ENCODE measurements at places on chromosomes 1 and 21.

GRCh38 chr1:81409780-81410274, 390.9 kb upstream of the ADGRL2 start:
- DNase-seq = no peak

GRCh38 chr1:187759825-187760333, 931.1 kb downstream of the PLA2G4A start:
- no peak for DNase-seq

DNA sequence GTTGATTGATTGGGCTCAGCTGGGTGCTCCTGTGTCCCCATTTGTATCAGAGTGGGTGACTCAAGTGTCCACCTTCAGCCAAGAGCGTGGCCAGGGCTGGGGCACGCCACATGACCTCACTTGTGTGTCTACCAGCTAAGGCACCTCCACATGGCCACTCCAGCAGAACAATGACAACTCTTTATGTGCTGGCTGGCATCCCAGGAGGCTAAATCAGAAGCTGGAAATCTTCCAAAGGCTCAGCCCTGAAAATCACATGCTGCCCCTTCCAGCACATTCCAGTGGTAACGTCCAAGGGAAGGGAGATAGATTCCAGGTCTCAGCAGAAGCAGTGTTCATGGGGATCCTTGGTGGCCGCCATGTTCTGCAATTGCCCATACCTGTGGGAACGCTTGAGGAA, 585.5 kb downstream of the AJAP1 start:
- no peak for DNase-seq

GRCh38 chr1:151035167-151035566, 1.2 kb upstream of the BNIPL start:
- DNase-seq = no peak

- DNase-seq = no peak
Measured at GRCh38 chr1:244817415-244817894, 18.0 kb upstream of the COX20 start.

GRCh38 chr1:67818725-67819301, 14.5 kb downstream of the GNG12 start:
- no peak for DNase-seq

GRCh38 chr1:58857680-58858673, 74.1 kb upstream of the JUN start:
- DNase-seq = no peak

DNA sequence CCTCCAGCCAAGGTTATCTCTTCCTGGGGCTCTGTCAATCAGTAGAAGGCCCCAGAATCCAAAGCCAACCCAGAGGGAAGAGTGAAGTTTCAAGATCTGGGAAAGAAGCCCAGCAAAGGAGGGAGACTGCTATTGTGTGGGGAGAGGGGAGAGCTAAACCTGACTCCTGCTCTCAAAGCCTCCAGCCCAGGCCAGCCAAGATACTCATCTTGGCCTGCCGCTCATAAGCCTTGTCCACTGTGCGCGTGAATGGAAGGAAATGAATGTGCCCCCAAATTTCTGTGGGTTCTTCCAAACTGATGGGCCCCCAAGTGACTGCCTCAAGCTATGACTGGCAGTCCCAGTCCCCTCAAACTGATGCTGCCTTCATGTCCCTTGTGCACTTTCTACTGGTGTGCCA, 2.0 kb downstream of the PLXNA2 start:
- DNase-seq = no peak

DNA sequence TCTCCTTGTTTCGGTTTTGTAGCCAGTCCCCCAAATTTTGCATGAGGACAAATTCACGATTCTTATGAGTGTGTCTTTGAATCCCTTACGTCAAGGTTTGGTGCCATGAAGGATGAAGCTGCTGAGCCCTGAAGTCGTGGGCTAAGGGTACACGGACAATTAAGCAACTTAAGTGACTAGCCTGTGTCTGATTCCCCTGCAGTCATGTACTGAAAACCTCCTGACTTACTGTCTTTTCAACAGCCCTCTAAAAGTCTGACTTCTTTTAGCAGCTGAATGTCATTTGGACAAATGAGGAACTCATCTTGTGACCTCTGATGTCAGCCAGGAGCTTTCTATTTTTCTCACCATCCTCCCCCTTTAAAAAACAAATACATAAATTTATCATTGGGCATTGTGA, 27.1 kb upstream of the C1orf105 start:
- DNase-seq = no peak

GRCh38 chr1:160621633-160622413, 25.0 kb downstream of the SLAMF1 start:
- DNase-seq = no peak

DNA sequence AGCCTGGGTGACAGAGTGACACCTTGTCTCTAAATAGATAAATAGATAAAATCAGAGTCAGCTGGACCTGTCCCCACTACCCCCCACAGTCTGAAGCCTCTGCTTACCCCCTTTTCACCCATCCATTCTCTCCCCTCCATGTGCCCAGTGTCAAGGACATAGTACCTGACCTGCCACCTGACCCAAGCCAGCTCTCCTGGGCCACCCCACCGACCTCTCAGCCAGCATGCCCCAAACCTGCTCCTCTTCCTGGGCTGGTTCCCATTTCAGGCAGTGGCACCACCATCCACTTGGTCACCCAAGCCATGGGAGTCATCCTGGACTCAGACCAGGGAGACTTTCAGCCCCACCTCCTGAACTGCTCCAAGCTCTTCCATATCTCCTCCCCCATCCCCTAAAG, 28.2 kb downstream of the CITED4 start:
- DNase-seq = no peak

DNA sequence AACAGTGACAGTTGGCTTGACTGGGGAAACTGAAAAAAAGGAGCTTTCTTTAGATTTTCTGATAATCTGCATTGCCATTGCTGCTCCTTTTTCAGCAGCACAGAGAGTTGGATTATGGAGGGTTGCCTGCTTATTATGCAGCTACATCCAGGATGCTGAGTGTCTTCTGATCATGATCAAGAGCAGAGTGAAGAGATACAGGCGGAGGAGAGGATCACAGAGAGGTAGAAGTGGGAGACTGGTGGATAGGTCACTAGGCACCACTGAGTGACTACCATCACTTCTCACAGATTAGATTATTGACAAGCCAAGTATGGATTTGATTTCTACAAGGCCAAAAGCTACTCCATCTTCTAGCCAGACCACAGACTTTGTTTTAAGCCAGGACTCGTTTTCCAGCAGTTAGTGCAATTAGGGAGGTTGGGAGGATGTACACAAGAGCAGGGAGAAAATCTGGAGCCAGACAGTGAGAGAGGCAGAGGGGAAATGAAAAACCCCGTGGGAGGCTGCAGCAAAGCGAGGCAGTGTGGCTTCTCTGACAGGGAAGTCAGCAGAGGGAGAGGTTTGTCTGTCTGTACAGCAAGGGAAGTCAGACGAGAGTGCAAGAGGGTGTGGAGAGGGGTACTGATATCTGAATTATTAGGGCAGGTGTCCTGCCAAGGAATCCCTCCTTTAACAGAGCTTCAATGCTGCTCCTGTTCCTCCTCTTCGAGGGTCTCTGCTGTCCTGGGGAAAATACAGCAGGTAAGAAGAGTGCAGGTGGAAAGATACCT, at the start of gene CD1E:
TSS of gene CD1E (plus strand) at position 592 of the 773 bp plus-strand sequence. CDS start at position 687, 95 bp downstream.
- no peak for DNase-seq

DNA sequence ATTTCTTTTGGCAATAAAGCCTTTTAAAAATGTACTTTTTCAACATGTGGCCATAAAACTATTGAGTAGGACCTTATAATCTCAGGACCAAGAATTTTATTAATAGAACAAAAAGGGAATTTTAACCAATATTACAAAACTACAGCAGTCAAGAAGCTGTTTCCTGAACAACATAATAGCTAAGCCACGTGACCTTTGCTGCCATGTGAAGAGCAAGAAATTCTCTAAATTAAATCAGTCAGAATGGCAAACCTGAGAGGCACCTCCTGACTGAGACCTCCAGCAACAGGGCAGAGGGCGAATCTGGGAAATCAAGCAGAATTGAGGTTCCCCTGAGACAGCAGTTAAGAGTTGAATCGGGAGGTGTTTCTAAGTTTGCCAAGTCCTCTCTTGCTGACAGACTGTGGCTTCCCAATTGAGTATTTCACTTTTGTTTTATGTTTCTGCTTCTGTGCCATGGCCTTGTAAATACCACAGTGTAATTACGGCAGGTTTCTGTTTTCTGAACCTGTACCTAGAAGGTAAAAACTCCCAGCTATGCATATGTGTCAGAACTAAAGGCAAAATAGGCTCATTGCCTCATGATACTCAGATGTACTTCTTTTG, 358.4 kb downstream of the NTNG1 start:
- DNase-seq = no peak

DNA sequence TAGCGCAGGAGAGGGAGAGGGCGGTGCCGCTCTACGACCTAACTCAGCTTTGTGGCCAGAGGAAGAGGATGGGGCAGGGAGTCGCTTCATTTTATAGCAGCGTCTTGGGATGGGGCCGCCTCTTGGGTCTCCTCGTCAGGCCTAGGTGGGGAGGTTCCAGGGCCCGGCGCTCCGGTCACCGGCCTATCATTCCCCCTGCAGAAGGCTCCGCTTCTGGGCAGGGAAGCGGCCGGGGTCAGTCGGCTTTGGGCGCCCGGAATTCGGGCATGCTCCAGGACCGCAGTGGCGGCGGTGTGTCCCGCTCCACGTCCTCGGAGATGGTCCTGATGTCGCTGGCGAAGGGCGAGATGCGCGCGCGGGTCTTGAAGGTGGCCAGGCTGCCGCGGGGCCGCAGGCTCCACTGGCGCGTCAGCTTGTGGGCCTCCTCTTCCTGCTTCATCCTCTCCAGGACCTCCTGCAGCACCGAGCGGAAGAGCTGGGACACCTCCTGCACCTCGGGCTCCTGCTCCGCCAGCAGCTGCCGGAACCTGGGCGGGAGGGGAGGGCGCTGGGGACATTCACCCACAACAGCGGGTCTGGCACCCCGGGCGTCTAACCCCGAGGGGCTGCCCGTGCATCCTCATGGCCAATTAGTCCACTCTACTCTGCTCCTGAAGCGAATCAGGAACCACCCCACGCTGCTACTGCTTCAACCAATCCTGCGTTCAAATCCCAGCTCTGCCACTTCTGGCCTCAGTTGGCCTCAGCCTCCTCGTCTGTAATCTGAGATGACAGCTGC, 13.0 kb downstream of the RD3 start:
- DNase-seq = no peak

- DNase-seq = peak; percentile 7
Measured at GRCh38 chr1:201361652-201362504, 15.6 kb downstream of the TNNT2 start.

- no peak for DNase-seq
Measured at GRCh38 chr1:189597083-189597482, 880.6 kb downstream of the BRINP3 start.

DNA sequence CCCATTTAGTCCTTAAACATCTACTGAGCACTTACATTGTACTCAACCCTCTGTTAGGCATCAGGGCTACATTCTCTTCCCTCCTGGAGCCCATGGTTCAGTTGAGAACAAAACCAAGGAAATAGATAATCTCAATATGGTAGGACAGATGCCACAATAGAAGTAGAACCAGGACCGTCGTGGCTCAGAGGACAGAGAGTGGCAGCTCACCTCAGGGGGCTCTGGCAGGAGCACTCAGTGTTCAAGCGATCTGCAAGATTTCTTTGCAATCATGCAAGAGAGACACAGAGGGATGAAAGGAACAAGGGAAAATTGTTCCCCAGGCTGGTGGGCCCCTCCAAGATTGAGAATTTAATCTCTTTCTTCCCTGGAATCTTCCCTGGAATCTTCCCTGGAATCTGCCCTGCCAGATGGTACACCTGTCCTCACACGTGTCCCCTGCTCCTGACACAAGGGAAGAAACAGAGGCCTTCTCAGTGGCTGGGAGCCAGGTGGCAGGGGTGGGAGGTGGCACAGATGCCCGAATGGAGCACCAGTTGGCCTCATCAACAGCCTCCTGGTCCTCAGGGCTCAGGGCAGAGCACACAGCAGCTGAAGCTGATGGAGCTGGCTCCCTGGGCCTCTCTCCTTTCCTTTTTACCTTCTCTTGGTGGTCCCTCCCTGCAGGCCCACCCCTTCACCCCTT, 135.4 kb downstream of the PLXNA2 start:
- no peak for DNase-seq

GRCh38 chr1:172647987-172648386, 10.9 kb upstream of the FASLG start:
- DNase-seq = no peak

- no peak for DNase-seq
Measured at GRCh38 chr1:58921342-58921741, 137.5 kb upstream of the JUN start.

- DNase-seq = no peak
Measured at GRCh38 chr1:167293057-167293456, 72.4 kb downstream of the POU2F1 start.

DNA sequence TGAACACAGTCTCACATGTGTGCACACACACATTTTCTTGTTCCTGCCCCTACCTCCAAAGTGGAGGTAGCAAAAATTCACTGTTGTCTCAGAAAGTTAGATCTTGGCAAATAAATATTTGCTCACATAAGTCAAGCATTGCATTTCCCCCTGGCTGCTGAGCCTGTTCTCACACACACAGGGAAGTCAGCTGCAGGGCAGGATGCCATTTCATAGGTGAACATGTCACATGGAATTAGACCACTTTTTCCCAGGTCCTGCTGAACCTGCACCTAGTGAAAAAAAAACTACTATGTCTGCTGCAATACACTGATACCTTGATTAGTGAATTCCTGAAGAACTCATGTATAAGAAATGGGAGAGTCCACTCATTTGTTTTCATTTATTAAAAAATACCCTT, 5.3 kb upstream of the CD55 start:
- DNase-seq = no peak

DNA sequence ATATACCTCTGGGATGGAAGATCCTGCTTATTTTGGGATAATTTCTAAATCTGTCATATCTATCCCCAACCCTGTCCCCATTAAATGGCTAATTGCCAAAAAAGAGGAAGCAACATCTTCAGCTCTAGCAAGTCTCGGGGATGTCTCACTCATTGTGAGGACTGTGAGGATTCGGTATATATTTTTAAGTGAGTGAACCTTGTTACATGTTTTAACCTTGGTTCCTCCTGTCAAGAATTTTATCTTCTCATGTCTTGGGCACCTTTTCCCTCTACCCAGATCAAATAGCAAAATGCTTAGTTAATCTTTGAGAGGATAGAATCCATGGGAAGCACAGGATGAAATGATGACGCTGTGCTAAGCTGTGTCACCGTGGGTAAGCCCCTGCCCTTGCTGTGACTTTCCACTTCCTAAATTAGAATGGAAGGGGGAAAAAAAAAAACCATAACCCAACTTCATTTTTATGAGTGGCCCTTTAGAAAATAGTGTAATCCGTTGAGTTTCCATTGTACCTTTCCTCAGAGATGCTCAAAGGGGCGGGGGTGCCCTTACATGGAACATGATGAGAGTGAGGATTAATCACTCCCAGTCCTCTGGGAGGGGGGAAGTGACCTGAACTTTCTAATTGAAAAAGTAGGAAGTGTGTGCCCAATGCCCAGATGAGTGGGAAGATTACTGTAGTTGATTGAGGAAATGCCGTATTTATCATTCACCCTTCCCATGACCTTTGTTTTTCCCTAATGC, 7.6 kb downstream of the ATP1A1 start:
- peak; percentile 79 for DNase-seq

DNA sequence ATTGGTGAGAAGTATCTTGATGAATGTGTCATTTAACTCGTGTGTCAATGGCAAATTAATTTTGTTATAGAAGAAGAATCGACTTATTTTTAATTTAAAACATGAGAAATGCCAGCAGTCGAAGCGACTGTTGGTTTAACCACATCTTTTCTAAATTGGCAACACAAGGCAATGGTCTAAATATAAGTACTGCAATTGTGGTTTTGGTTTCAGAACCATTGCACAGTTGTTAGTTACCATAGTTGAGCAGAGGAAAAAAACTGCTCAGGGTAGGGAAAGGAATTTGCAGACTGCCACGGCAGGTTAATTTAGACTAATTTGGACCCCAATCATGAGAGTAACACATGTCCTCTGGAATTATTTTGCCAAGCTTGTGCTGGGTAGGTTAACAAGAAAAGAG, 185.6 kb upstream of the RUNX1 start:
- DNase-seq = no peak

- DNase-seq = no peak
Measured at GRCh38 chr1:52970149-52970548, 43.1 kb downstream of the SCP2 start.
